Activated naive CD4-positive, alpha-beta T cell treated with anti-CD3 and anti-CD28 coated beads, Interleukin-2, amount 10 ng/mL, durations not matched to agents 7 days and 5 days (primary cell): ENCODE measurements at places on chromosomes 3 and 15.

DNA sequence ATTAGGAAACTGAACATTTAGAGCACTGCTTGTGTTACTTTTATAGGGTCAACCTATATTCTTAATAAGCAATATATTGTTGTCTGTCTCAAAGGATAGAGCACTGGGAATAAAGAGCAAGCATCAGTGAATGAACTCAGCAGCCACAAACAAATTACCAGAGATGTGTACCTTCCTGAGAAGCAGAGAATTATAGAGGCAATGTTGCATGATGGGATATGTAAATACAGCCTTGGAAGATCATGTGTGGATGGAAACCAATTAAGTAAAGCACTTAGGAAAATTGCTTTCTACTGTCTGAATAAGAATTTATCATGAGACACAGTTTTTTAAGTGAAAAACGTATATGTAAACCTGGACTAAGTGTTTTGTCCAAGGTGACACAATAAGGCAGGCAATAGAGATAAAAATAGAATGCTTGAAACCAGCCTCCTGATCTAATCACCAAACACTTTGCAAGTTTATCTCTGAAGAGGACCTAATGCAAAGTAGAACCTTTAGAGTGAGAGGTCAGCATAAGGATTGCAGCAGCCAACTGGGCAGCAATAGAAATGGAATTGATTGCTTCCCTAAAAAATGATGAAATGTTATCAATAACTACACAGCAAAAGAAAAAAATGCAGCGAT lies 848.0 kb downstream of the TUSC7 start:
- DNase-seq = no peak

- no peak for DNase-seq
Observed at GRCh38 chr15:44738340-44738984, 2.1 kb downstream of the TRIM69 start.

DNA sequence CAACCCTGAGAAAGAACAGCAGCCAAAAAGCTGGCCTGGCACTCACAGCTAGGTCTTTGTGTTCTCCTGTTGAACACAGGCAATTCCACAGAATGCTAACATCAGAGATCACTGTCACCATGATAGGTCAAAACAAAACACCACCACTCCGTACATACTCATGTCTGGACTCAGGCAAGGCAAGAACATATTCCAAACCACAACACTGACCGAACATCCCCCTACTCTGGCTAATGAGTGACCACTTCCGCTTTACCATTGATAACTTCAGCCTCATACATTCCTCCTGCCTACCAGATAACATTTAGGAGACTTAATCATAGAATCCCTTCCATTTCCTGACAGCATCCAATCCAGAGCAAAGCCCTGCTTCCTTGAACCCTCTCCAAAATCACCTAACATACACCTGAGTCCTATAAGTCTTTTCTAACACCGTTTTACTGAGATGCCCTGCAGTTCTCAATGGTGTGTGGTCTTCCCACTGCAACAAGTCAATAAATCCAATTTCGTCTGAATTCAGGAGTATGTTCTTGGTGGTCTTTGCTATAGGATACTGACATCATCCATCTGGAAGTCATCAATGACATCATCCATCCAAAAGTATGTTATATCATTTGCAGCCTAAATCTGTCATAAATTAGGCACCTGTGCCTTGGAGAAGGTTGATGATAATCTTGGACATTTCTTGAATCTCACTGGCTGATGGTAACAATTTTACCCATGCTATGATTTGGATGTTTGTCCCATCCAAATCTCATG lies 23.7 kb downstream of the RIOX2 start:
- DNase-seq = no peak

DNA sequence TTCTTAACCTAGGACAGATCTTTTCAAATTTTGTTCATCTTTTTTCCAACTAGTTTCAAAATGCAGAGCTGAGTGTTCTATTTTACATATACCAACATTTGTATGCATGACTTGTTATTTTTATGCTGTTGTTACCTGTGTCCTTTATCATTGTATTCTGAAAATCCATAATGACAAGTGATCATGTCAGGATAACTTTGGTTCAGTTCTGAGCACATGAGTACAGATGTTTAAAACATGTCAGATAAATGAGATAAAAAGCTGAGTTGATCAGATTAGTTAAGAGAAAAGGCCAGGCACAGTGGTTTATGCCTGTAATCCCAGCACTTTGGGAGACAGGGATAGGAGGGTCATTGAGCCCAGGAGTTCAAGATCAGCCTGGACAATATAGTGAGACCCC lies 204.9 kb downstream of the SSR3 start:
- DNase-seq = no peak

DNA sequence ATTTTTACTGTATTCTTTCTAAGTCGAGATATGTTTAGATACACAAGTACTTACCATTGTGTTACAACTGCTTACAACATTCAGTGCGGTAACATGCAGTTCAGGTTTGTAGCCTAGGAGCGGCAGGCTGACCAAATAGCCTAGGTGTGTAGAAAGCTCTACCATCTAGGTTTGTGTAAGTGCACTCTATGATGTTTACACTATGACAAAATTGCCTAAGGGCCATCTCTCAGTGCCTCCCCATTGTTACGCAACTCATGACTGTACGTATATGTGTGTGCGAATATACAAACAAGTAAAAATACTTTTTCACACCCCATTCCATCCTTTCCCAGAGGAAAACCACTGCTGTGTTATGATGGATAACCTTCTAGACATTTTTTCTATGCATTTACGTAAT lies 44.3 kb downstream of the PXYLP1 start:
- no peak for DNase-seq

GRCh38 chr3:40768536-40768935 lies 243.8 kb downstream of the ZNF621 start:
- no peak for DNase-seq

- no peak for DNase-seq
Observed at GRCh38 chr15:77537006-77537405, 95.7 kb downstream of the LINGO1 start.

DNA sequence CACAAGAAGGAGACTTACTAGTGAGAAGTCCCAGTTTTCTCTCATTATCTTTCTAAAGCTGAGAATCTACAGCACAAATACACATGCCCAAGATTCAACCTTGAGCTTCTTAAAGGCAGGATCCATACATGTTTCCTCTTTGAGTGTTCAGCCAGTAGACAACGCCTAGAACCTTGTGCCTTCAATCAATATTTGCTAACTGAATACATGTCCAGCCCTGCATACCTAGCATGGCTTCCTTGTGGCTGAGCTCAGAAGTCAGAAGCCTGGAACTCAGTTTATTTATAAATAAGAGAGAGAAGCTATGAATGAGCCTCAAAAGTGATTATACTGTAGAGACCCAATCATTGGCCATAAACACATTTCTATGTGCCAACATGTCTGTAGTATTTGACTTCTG lies 43.5 kb downstream of the ACP3 start:
- DNase-seq = no peak

DNA sequence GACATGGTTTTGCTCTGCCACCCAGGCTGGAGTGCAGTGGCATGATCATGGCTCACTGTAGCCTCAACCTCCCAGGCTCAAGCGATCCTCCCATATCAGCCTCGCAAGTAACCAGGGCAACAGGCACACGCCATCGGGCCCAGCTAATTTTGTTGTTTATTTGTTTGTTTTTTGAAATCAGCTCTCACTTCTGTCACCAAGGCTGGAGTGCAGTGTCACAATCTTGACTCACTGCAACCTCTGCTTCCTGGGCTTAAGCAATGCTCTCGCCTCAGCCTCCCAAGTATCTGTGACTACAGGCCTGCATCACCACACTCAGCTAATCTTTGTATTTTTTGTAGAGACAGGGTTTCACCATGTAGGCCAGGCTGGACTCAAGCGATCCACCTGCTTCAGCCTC lies 26.3 kb upstream of the PLCH1 start:
- no peak for DNase-seq

DNA sequence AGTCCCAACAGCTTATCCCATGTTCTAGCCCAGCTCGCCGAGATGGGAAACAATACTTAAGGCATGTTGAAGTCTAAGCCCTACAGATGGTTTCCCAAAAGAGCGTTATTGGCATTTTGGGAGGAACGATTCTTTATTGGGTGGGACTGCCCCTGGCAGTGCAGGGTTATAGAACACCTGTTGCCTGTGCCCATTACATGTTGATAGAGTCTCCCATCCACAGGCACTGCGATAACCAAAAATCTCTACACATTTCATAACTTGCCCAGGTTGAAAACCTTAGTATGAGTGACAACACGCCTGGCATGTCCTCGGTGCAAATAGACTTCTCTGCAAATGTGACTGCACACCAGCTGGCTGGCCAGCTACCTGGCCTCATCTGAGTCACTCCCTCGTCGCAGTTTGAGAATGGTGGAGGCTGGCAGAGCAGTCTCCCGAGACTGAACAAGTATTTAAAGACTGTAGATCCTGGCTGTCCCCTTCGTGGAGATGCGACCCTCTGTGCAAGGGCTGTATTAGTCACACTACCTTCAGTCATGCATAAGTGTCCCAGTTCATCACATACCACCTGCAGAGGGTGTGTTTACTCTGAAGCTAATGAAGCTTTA lies 18.7 kb downstream of the ZNF80 start:
- no peak for DNase-seq

- no peak for DNase-seq
Observed at GRCh38 chr15:49082960-49083359, 36.7 kb upstream of the SECISBP2L start.
